GM23338 (cell line): ENCODE measurements at places on chromosomes 4 and X. TPM values are rescaled to one million over a fixed set of nuclear protein-coding genes. Genes with fewer than 3 reads are reported as not detected.

DCHS2 gene
- 6.3 and 7.6 TPM in 2 replicates for total RNA-seq

HTR2C gene
- total RNA-seq: 2.4 and 2.7 TPM in 2 replicates

USP26 gene
- not detected in 2 replicates for total RNA-seq

ARHGEF6 gene
- total RNA-seq: 4.9 and 6.0 TPM in 2 replicates

CLTRN gene
- 1.7 TPM in 2 replicates for total RNA-seq

SPARCL1 gene
- 1.5 and 1.7 TPM in 2 replicates for total RNA-seq

PCSK1N gene
- total RNA-seq: 4.0 and 15.6 TPM in 2 replicates

SOWAHB gene
- 1.1 and 2.8 TPM in 2 replicates for total RNA-seq

- DNase-seq: peak; percentile 90
These were observed 9.4 kb downstream of the UVSSA start for GRCh38 chr4:1356181-1356998.

- DNase-seq: no peak
These were observed 64.0 kb downstream of the ACOX3 start for GRCh38 chr4:8376361-8377102.

- peak; percentile 59 for DNase-seq
These were observed 37.4 kb downstream of the CCKAR start for GRCh38 chr4:26452565-26453531.

DNA sequence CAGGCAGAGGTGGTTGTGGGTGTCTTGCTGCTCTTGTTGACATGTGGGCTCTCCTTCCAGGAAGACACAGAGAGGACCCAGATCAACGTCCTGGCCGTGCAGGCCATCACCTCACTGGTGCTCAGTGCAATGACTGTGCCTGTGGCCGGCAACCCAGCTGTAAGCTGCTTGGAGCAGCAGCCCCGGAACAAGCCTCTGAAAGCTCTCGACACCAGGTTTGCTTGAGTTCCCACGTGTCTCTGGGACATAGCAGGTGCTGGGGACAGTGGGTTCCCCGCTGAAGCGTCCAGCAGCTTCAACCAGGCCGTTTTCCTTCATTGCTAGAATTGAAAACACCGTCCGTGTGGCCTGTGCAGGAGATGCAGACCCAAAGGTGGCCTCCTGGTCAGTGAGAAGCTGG is 25.6 kb upstream of the MSANTD1 start:
- DNase-seq: no peak

DNA sequence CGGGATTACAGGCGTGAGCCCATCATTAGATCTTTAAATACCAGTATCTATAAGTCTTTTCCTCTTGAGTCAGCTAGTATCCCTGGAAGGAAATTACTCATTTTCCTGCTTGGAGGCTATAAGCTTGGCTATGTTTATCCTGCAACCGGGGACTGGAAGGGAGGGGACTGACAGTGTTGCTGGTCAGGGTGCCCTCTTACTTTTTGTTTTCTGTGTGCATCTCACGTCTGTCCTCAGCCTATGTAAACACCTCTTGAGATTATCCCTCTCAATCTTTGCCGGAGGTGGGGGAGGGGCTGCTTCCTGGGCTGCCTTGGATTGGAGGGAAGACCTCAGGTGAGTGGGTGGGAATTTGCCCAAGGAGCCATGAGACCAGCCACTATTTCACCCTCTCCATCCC is 37.0 kb downstream of the HTT start:
- peak; percentile 15 for DNase-seq

DNA sequence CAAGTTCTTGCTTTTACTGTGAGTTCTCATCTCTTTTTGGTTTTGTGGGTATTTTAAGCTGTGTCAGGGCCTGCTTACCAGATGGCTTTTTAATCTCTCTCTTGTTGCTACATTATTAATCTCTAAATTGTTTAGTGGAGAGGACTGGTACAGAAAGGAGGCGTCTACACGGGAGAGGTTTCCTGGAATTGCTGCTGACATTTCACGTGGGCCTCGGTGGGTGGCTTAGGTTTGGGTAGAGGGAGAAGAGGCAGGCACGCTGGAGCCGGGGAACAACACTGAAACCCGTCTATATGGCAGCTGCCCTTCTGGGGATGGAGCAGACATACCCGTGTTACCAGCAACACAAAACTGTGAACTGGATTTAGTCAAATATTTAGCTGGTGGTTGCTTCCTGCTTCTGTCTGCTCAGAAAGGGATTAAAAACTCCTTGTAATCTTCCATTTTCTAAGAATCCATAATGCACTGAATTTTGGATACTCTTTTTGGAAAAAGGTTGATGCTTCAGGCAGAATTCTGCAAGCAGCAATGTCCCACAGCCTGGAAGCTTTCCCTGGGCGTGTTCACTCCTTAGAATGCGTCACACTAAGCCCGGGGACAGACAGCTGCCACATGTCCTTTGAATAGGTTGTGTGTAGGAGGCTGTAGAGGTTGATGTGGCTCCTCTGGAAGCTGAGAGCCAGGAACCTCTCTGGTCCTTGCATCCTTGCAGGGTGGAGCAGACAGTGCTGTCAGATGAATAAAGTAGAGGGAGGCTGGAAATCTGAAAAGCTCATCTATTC is 199.8 kb upstream of the GATB start:
- DNase-seq: no peak

- no peak for DNase-seq
These were observed 1291.9 kb upstream of the TENM3 start for GRCh38 chr4:180951312-180951711.

- peak; percentile 70 for DNase-seq
These were observed 76.1 kb upstream of the FHDC1 start for GRCh38 chr4:152860046-152860445.

- DNase-seq: no peak
These were observed 38.1 kb downstream of the LAMTOR3 start for GRCh38 chr4:99856166-99856565.
